ENCODE measurements at places on chromosomes 3 and 15.

DNA sequence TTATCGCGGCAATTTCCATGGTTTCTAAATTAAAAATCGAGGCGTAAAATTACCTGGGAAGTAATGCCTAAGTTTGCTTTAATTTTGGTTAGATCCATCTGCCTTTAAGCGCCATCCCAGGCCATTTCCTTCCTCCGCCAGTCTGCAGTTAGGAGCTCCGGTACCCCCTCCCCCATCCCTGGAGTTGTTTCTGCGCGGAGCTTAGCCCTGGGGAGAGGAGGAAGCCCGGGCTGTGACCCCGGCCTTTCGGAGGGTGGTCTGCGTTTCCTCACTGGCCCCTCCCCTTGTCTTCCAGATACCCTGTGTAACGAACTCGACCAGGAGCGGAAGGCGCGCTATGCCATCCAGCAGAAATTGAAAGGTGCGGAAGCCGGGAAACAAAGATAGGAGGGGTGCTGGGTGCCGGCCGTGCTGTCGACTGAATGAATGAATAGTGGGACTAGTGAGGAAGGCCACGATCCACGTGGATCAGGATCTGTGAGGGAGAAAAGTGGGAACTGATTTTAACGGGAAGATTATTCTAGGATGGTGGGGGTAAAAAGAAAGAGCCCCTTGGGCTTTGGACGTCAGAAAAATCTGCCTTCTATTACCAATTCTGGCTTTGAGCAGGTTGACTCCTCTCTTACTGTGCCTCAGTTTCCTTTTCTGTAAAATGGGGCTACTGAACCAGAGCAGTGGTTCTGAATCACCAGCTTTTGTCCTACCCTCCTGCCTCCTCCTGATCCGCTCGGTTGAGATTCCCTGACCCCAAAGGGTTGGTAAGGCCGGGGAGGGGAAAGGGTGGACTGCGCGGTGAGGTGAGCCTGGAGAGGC, 6.7 kb downstream of the RNU6-1 start:
- no peak for DNase-seq

- no peak for DNase-seq
Observed at GRCh38 chr15:89728254-89728653, 22.8 kb downstream of the MESP1 start.

DNA sequence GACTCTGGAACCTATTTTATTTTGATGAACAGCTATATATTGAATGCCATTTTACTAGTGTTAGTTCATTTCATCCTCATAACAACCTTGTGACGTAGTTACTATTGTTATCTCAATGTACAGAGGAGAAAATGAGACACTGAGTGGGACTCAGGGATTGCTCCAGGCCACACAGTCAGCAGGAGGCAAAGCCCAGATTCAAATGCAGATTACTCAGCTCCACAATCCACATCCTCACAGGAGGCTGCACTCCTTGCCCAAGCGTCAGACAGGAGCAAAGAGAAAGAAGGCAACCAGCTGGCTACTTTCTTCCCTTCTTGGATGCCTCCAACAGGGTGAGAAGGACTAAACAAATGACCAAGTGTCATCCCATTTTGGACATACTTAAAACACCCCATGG, 92.0 kb upstream of the CCDC54 start:
- DNase-seq = no peak

DNA sequence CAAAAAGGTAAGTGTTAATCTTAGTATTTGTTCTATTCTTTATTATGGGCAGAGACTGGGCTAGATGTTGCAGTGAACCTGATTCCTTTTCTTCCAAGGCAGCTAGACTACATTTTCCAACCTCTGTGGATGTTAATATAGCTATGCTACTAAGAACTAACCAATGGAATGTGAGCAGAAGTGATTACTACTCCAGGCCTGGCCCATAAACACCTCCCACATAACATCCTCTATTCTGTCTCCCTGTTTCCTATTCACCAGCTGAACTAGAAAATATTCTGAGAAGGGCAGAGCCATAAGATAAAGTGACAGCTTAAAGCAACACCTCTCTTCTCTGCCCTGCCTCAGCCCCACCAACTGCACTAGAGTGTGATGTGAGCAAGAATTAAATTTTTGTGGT, 29.4 kb downstream of the CD200R1L start:
- DNase-seq = no peak

GRCh38 chr3:72178463-72179106, 393.6 kb upstream of the PROK2 start:
- no peak for DNase-seq

GRCh38 chr15:81000144-81000623, 539 bp upstream of the TLNRD1 start:
- DNase-seq = no peak

GRCh38 chr3:145807990-145808389, 353.0 kb downstream of the PLOD2 start:
- DNase-seq = peak; percentile 3

DNA sequence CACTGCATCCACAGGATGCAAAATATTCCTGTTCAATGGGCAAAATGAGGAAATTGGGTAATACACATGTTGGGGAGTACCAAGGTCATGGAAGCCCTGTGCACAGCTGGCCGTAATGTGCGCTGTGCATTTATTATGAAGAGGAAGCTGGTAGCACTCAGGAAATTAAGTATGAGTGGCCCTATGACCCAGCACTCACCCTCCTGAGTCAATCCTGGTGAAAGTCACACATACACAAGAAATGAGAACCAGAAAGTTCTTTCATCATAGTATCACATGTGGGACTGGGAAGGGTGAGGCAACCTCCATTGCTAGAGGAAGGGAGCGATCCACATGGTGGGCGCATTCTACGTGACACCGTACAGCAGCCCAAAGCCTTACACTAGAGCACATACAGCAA, 11.4 kb upstream of the PRR20G start:
- DNase-seq = no peak
